ENCODE measurements at places on chromosomes 12 and 14.

GRCh38 chr12:85424581-85425348 lies 144.7 kb downstream of the ALX1 start:
- peak; percentile 40 for DNase-seq

- DNase-seq = no peak
Measured at GRCh38 chr12:50598321-50598862, 93.6 kb downstream of the DIP2B start.

GRCh38 chr12:1580526-1580925 lies 13.9 kb downstream of the FBXL14 start:
- DNase-seq = no peak

DNA sequence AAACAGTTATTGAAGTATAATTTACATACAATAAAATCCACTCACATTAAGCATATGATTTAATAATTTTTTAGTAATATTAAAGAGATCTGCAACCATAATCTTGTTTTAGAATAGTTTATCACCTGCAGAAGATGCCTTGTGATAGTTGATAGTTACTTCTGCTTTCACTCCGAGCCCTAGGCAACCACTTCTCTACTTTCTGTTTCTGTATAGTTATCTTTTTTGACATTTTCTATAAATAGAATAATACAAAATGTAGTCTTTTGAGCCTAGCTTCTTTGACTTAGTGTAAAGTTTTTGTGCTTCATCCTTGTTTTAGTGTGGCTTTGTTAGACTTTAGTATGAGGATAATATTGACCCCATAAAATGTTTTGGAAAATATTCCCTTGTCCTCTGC lies 111.0 kb downstream of the MNAT1 start:
- DNase-seq = no peak

- DNase-seq = no peak
Measured at GRCh38 chr14:90049390-90049789, 12.4 kb upstream of the KCNK13 start.

GRCh38 chr14:20657216-20658211 lies 16.0 kb upstream of the OR6S1 start:
- DNase-seq = no peak

- DNase-seq = no peak
Measured at GRCh38 chr12:121175383-121176119, 34.4 kb upstream of the P2RX4 start.

DNA sequence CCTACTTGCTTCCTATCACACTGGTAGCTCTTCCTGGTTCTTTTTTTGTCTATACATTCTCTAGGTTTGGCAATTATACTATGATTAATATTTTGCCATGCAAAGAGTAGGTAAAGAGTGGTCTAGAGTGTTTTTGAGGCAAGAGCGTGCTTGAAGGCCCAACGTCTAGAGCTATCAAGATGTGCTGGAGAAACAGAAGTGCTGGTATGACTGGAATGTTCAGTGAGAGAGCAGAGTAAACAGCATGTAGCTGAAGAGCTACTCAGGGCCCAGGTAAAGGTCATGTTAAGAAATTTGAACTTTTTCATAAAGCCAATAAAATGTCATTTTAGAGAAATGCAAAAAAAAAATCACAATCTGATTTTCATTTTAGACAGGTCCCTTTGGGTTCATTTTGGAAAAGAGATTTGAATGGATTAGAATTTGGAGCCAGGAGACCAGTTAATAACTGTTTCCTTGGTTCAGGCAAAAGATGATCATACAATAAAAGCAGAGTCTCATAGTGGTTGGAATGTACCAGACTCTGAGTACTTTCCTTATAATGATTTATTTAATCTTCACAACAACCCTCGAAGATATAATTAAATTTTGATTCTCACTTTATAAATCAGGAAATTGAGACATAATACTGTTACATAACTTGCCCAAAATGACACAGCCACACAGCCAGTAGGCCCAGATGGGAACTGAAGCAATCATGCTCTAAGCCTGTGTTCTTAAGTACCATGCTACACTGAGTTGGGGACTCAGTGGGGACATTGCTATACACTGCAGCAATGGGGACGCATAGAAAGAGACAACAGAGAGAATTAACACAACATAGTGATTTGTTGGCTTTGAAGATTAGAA lies 350.1 kb downstream of the NELL2 start:
- DNase-seq = no peak

GRCh38 chr12:1797011-1797901 lies 23.1 kb upstream of the LRTM2 start:
- DNase-seq = no peak

GRCh38 chr14:91261115-91261514 lies 16.6 kb upstream of the GPR68 start:
- no peak for DNase-seq

DNA sequence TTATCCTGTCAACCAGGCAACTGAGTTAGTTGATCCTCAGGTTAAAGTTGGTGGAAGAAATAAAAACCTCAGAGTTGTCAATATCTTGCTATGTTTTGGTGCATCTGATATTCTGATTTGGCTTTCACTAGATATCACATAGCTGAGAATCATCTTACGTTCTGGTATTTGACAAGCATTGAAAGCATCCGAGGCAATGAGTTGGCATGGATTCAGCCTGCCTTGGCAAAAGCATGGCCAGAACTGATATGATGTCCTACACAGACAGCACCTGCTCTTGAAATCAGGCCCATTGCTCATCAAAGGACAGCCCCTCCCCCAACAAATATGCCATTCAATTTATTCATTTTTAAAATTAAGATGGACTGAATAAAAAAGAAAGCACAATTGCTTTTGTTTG lies 320.7 kb upstream of the ATP2B1 start:
- DNase-seq = no peak

- no peak for DNase-seq
Measured at GRCh38 chr14:57583396-57583795, 89.7 kb upstream of the CCDC198 start.

DNA sequence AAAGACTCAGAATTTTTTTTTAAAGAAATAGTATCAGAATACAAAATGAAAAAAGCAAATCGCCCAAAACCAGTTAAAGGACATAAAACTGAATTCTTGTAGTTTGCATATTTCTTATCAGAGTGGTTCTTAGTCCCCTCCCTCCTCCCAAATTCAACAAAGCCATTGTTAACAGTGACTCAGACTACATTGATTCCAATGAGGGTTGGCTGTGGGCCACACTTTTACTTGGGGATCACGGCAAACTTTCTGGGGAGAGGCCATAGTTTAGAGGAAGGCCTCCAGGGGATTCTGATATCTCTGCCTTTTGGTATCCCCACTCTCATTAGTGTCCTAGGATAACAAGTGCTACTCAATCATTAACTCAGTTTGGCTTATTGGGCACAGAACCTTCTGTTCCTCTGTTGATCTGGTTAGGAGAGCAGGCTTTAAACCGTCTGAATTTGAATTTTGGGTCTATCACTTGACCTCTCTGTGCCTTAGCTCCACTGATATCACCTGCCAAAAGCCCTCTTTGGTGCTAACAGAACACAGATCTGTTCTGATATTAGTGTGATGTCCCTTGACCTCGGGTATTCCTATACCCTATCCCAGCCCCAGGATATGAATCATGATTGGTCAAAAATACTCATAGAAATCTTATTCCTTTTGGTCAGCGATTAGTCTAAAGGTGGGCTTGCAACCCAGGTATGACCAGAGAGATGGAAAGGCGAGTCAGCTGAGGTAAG lies 45.2 kb upstream of the APPL2 start:
- peak; percentile 48 for DNase-seq

- peak; percentile 80 for DNase-seq
Measured at GRCh38 chr12:106245767-106246166, 2.1 kb downstream of the CKAP4 start.

DNA sequence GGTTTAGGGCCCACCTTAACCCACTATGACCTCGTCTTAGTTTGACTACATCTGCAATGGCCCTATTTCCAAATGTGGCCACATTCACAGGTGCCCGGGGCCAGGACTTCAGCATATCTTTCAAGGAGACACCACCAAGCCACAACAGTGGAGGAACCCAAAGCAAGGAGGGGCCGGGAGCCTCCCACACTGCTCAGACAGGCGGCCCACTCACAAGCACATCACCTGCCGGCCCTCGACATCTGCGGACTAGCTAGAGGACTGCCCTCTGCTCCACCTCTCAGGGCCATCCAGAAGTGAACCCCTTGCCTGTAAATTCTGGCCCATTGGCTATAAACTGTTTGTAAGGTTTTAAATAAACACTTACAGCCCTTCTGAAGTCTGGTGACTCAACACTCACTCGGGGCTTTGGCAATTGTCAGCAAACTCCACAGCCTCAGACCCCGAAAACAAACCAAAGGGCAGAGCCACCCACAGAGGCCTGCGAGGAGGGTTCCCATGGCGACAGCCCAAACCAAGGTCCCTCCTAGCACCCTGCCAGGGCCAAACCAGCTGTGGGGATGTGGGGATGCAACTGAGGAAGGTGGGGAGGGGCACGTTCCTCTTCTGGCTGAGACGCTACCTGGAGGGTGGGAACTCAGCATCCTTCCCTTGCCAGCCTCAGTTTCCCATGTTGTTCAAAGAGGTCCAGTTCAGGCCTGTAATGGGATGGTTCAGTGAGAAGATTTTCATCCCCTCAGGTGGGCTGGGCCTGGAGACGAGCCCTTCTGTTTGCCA lies 95.8 kb downstream of the DICER1 start:
- no peak for DNase-seq

GRCh38 chr12:93766796-93767523 lies 89.8 kb downstream of the CRADD start:
- peak; percentile 74 for DNase-seq

DNA sequence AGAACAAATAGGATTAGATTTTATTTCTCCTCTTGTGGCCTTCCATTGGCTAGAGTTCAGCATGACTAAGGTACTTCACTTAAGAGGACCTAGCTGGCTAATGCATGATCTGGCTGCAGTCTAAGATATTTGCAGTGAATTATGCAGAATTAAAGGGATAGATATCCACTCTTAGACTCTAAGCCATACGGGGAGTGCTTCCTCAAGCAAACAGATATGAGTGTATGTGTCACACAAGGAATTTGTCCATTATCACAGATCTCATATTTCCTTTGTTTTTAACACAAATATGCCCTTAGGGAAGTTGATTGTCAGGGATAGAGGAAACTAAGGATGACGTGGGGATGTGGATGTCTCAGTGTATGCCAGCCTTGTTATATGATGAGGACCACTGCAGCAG lies 88.1 kb upstream of the DHRS4 start:
- peak; percentile 5 for DNase-seq

- DNase-seq = no peak
Measured at GRCh38 chr14:104664588-104664987, 24.8 kb upstream of the INF2 start.

DNA sequence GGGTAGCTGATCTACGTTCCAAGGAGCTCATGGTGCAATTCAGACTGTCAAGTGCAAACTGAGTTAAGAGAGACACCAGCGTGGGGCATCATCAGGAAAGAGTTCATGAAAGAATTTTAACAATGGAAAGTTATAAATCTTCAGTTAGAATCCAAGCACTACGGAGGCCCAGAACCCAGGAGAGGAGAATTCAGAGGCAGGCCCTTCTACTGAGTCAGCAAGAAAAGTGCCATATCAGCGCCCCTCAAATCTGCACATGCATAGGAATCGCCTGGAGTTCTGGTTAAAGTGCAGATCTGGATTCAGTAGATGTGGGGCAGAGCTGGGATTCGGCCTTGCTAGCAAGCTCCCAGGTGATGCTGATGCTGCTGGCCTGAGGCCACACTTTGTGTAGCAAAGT lies 45.9 kb downstream of the CHST11 start:
- DNase-seq = no peak

- peak; percentile 82 for DNase-seq
Measured at GRCh38 chr14:100031506-100032281, 33.5 kb upstream of the EVL start.

- DNase-seq = no peak
Measured at GRCh38 chr12:50926415-50926814, 25.9 kb upstream of the HIGD1C start.

GRCh38 chr12:124438437-124439056 lies 128.9 kb downstream of the NCOR2 start:
- no peak for DNase-seq

DNA sequence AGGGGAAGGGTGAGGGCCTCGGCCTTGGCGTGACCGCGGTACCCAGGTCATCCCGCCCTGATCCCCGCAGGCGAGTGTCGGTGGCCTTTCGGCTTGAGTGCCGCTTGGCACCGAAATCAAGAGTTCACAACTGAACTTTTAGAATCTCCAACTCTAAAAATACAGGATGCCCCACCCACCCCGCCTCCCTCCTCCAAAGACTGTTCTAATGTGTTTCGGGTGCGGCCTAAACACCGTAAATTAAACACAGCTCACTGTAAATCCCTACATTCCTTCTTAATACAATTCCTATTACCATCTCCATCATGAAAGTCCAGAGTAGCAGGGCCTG lies 11.4 kb downstream of the SCNN1A start:
- DNase-seq = no peak

All from dermis blood vessel endothelial cell (primary cell).